ENCODE measurements at places on chromosomes 6 and 20.

DNA sequence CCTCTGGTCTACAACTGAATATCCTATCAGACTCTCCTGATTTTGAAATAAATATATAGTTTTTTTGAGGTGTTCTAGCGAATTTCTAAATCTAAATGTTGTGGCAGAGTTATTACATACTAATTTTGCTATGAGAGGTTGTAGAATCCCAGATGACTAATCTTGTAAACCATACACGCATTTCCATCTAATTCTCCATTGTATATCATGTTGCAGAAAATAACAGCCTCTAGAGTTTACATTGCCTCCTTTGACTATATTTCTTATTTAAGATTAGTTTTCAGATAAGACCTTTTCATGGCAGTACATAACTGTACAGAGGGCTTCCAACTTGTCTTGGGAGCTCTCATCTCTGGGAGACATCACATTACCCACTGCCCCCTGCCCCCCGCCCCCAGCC, 22.9 kb downstream of the PTPN1 start:
- no peak for DNase-seq

DNA sequence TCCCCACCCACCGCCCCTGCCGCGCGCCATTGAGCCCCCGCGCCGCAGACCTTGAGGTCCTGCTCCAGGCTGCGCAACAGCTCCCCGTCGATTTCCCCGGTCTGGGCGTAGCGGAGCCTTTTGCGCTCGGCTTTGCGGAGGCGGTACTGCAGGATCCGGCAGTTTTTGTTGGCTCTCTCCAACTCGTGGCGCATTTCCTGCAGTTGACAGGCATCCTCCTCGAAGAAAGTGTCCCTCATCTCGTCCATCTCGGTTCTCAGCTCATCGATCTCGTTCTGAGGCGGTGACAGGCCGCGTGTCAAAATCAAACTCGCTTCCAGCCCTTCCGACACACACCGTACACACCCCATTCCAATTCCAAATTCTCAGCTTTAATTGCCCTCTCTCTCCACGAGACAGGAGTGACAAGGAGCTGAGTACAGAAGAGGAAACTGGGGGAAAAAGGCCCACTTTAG, 4.3 kb downstream of the MTCL3 start:
- peak; percentile 35 for DNase-seq

DNA sequence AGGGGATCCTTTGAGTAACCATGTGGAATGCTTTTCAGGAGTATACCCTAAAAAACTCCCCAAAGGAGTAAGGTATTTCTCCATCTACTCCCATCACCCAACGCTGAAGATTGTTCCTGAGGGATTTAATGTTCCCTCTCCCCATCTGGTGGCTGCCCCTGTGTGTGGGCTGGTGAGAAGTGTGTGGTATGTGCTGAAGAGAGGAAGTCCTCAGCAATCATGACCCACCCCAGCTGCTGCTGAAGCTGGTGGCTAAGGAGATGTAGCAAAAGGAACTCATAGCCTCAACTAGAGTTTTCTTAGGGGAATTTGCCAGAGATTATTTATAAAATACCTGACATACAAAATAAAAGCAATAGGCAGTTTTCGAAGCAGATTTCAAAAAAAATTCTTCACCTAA, 114.3 kb upstream of the JAG1 start:
- no peak for DNase-seq

DNA sequence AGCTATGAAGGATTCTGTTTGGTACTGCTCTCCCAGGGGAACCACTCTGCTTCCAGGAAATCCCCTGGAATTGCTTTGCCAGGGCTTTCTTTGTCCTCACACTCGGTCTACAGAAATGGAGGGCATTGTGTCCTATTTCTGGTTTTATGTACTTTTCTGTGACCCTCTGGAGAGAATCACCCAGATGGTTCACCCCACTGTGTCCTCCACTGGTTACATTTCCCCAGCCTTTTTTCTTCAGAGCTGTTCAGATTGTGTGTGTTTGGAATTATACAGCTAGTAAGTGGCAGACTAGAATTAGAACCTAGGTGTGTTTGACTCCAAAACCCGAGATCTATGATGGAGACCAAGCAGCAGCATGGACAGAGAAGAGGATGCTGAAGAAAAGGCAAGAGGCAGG, 80.8 kb downstream of the CD164 start:
- no peak for DNase-seq

DNA sequence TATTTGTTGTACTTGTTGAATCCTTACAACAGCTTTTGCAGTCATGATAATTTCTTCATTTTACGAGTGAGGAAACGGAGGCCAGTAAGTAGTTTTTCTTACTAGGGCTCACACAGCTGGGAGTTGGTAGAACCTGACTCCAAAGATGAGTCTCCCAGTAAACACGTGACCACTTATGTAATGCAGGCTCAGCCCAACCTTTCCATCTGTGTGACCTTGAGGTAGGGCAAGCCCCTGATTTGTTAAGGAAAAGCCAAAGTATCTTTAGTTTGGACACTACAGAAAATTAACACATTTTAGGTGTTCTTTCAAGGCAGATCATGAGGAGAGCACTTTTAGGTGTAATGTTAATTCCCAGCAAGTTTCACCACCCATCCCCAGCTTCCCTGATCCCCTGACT, 111.3 kb downstream of the LRRC1 start:
- DNase-seq: no peak

- DNase-seq: no peak
Observed at GRCh38 chr6:140043762-140044378, 669.4 kb upstream of the CITED2 start.

DNA sequence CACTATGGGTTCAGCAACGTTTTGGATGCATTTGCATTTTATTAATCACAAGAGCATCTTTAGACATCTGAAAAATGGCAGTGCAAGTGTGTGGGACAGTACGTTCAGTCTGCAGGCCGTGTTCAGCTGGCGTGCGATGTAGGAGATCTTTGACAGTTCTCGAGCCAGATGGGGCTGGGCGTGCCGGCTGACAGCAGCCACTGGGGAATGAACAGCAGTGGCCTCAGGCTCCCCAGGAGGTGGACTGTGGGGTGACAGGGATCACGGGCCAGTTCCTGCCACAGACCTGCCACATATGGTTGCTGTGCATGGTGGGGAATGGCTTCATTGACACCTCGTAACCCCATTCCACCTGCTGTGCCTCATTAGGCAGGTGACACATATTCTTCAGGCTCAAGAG, 16.4 kb upstream of the MLN start:
- no peak for DNase-seq

DNA sequence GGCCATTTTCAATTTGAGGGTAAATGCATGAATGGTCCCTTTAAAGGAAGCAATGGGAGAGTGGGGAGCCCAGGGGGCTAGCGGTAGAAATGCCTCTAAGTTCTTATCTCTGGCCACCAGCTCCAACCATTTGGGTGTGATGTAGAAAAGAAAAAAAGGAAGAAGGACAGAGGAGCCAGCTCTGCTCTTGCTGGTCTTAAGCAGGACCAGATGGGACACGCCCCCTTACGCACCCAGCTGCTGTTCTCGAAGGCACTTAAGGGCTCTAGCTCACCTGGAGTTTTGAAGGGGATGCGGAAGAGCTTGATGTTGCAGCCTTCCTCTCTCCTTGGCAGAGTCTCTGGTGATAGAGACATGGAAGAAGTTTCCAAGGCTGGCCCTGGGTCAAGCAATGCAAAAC, 59.5 kb upstream of the RNF144B start:
- DNase-seq: no peak

- no peak for DNase-seq
Observed at GRCh38 chr6:42783876-42784642, 2.2 kb downstream of the BICRAL start.

GRCh38 chr6:21845439-21846140, 252.0 kb downstream of the SOX4 start:
- DNase-seq: no peak

GRCh38 chr6:136618086-136618485, 67.9 kb upstream of the MAP7 start:
- DNase-seq: no peak

- no peak for DNase-seq
Observed at GRCh38 chr6:134007077-134007476, 45.3 kb downstream of the SLC2A12 start.

DNA sequence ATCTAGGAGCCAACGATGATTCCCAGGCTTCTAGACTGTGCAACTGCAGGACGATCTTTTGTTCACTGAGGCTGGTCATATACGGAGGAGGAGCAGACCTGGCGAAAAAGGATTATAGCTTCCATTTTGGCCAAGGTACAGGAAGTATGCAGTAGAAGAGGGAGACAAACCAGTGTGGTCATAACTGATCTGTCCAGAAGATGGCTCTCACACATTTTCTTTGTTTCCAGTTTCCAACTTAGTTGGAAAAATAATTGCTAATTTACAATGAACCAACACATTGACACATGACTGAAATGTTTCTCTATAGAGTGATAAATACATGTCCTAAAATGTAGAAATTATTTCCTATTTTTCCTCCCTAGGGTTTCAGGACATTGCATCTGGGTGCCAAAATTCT, 364.1 kb upstream of the BTBD3 start:
- DNase-seq: no peak

DNA sequence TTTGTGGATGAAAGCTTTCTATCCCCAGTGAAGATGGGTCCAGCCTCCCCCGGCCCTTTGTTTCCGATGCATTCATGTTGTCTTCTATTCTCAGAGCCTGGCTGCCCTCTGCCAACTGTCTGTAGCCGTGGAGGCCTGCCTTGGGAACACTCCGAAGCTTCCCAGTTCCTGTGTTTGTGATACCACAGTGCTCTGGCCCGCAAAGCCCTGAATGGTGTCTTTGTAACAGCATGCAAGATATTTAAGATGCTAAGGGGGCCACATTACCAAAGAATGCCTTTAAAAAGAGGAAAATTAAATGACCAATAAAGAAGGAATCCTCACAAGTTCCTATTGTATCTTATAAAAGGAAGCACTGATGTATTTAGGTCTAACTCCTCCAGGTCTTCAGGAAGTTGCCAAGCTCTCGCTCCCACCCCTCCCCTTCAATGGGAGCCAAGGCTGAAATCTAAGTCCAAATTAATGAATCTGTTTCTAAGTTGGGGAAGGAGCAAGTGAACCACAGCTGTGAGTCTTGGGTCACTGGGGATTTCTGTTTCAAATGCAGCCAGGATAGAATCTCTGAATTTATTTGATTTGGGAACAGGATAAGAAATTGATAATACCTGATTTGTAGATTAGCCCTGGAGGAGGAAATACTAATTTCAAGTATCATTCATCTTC, 596.1 kb downstream of the QKI start:
- no peak for DNase-seq

- DNase-seq: no peak
Observed at GRCh38 chr6:148509800-148510581, 167.4 kb downstream of the SASH1 start.

- DNase-seq: no peak
Observed at GRCh38 chr6:116596815-116597214, 19.5 kb upstream of the RSPH4A start.

DNA sequence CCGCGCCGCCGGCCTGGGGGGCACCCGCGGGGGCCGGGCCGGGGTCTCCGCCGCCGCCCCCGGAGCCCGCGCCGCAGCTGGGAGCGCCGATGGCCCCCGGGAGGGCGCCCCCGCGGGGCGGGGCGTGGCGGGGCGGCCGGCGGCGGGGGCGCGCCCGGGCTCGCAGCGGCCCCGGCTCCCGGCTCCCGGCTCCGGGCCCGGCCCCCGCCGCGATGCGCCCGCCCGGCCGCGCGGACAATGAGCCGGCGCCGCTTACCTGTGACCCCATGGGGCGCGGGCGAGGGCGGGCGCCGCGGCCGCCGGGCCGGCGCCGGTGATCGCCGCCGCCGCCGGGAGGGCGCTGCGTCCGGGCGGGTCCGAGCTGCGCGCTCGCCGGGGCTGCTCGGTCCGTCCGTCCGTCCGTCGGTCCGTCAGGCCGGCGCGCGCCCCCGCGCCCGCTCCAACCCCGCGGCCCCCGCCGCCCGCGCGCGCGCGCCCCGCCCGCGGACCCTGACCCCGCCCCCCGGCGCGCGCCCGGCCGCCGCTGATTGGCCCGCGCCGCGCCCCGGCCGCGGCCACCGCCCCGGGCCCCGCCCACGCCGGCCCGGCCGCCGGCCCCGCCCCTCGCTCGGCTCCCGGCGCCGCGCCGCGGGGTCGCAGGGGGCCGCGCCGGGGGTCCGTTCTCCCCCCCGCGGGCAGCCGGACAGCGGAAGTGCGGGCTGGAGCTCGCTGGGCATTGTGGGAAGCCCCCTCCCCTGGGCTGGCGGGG, at the start of gene ZBTB46:
Gene ZBTB46, minus strand, starts transcription at position 424 of the 748 bp plus-strand sequence. CDS start 40,507 bp downstream, outside the sequence.
- DNase-seq: no peak

- no peak for DNase-seq
Observed at GRCh38 chr6:101747716-101748115, 354.2 kb downstream of the GRIK2 start.

- no peak for DNase-seq
Observed at GRCh38 chr6:67045076-67045475, 1338.0 kb upstream of the EYS start.

GRCh38 chr20:35729836-35730582, 12.1 kb downstream of the RBM39 start:
- no peak for DNase-seq

DNA sequence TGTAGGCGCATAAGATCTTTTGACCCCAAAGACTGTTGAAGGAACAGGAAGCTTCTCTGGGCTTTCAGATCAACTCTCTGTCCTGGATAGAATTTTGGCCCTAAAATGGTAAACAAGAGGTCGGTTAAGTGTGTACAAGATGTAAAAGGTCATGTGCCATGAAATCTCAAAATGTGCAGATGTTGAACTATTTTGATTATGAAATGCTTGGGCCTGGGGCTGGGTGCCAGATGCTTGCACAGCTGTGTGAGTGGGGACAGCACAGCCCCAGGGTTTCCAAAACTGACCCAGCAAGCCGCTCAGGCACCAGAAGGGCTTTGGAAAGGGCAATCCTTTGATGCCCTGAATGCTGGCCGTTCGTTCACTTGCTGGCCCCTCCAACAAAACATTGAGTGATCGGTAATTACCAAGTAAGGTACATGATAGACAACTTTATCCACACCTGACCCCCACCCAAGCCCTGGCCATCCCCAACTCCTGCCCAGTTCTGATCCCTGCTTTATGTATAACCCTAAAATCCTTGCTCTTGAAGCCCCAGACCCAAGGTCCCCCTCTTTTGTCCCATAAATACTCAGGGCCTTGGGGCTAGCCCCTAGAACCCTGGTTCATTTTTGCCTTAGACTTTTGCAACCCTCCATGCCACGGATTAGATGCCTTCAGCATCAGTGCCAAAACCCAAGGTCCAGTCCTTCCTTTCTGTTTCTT, 1.9 kb downstream of the TMEM239 start:
- no peak for DNase-seq

DNA sequence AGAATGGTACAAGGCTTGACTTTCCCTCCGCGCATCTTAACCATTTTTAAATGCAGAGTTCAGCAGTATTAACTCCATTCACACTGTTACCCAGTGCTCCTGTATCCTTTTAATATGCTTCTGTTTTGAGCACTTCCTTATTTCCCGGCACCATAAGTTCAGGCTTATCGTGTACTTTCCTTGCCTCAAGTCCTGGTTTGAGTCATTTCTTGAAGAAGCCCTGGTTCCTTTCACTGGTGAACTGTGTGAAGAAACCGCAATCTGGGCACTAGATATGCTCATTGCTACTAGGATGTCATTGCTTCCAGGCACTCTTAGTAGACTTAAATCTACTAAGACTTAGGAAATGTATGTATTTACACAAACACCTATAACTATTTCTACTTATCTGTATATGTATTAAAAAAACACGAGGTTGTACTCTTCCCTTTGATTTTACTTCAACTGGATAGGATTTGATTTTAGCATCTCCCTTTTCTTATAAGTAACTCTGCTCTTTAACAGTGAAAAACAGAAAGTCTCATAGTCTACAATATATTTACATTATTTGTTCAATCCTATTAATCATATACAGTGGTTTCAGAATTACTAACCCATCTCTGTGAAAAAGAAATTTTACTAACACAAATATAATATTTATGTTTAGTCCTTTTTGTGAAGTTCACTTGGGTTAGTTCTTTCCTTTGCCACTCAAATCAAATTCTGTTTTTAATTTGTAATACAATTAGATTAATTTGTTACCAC, 135.5 kb downstream of the CDKAL1 start:
- no peak for DNase-seq

GRCh38 chr20:56697476-56697875, 68.4 kb downstream of the TFAP2C start:
- DNase-seq: no peak

Measured in effector CD4-positive, alpha-beta T cell (primary cell).